ENCODE measurements at places on chromosomes 7 and 10.

- DNase-seq = no peak
Measured at GRCh38 chr7:28362182-28362581, 50.1 kb upstream of the CREB5 start.

GRCh38 chr10:30529373-30529998 lies 95.5 kb downstream of the MAP3K8 start:
- DNase-seq = peak; percentile 75

GRCh38 chr10:110661292-110661691 lies 17.2 kb downstream of the RBM20 start:
- DNase-seq = no peak

GRCh38 chr7:138992052-138992531 lies 10.9 kb upstream of the KIAA1549 start:
- DNase-seq = no peak

GRCh38 chr10:121615435-121615793 lies 17.2 kb upstream of the FGFR2 start:
- no peak for DNase-seq

GRCh38 chr7:140008755-140009610 lies 53.8 kb downstream of the PARP12 start:
- no peak for DNase-seq

DNA sequence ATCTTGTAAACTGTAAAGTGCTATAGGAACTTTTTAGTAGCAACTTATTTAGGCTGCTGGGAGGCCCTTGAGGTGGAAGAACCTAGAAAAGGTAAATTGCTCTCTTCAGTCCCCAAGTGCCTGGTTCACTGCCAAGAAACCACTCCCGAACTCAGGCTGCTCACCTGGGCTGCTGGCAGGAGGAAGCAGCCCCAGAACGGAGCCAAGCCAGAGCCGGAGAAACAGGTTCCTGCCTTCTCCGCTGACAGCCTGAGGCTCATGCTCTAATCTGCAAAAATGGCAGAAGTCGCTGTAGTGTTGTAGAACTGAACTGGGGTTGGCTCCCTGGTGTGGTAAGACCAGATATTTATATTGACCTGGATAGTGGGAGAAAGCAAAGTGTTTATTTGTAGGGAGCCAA lies 136.0 kb downstream of the CUL2 start:
- no peak for DNase-seq

- no peak for DNase-seq
Measured at GRCh38 chr10:58570307-58570723, 57.6 kb downstream of the BICC1 start.

- DNase-seq = peak; percentile 60
Measured at GRCh38 chr7:5677538-5678294, 103.7 kb downstream of the RNF216 start.

DNA sequence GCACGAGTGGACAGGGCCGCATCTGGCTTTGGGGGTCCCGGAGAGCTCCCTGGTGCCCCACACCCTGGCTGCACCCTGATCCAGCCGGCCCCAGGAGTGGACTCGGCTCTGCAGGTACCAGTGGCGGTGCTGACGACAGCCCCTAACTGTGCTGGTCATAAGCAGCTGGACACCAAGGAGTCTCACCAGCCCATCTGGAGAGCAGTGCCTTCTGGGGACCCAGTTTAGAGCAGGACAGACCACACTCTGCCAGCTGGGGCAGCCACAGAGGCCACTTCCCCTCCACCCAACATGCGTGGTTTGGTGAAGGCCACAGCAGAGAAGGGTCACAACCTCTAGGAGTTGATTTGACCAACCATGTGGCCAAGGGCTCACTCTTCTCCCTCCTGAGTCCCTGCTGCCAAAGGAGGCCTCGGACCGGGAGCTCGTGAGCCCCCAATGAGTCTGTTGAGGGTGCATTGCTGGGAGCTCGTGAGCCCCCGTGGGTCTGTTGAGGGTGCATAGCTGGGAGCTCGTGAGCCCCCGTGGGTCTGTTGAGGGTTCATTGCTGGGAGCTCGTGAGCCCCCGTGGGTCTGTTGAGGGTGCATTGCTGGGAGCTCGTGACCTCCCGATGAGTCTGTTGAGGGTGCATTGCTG lies 16.0 kb upstream of the INPP5A start:
- DNase-seq = no peak

- DNase-seq = no peak
Measured at GRCh38 chr10:127447197-127447596, 101.9 kb upstream of the NPS start.

DNA sequence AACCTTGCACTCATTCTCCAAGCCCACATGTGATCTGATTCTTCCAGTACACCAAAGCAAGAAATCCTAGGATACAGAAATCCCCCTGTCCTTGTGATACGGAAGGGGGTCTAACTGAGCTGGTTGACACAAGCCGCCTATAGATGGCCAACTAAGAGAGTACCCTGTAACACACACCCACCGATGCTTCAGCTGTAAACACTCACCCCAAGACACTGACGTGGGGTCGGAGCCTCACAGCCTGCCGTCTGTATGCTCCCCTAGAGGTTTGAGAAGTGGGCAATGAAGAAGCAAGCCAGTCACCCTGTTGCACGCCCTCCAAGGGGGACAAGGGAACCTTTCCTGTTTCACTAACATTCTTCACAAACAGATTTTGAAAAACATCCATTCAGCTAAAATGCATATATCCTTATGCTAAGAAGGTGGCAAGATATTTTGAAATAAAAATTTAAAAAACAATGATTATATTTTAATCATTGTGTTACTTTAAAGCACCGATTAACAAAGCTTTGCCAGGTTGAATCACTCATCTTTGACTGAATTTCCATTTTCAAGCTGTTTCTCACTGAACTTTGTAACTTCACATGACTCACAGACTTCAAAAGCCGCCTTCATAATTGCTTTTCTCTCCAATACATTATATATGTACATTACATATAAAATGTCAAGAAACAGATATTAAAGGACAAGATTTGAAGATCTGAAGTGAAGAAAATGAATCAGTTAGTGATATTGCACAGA lies 329.3 kb downstream of the ARL4A start:
- no peak for DNase-seq

DNA sequence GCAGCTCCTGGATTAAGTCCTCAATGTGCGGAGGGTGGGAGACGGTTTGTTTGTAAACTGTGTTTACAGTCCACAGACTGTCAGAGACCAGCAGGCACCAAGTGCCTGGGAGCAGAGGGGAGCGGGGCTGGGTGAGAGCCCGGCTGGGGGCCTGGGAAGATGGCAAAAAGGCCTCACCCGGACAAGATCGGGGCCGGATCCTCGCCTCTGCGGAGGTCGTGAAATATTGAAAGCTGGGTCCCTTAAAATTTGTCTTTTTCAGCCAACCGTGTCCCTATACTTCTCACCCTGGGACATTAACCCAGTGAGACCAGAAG lies 2.8 kb downstream of the MMP21 start:
- DNase-seq = no peak

GRCh38 chr10:1738950-1739349 lies 1.6 kb upstream of the ADARB2 start:
- DNase-seq = no peak

DNA sequence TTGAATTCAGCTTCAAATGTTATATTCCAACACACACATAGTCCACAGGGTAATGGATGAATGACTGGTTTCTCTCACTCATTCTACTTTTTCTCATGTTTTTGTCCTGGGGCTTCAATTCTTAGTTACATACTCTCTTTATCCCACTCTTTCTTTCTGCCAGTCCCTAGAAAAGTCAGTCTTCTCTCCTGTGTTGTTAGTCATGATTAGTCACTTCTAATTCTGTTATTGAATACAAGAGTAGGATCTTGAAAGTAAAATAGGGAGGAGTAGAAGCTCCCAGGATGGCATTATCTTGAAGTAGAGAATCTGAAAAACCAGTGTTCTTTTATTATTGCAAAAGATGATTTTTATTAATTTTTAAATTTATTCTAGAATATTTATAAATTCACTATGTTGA lies 45.5 kb upstream of the CALCR start:
- DNase-seq = no peak

GRCh38 chr7:116553168-116553964 lies 28.5 kb downstream of the CAV1 start:
- no peak for DNase-seq

GRCh38 chr10:79277579-79278269 lies 69.5 kb upstream of the PPIF start:
- no peak for DNase-seq

All from germinal center (tissue), 1 donor.